Activated CD8-positive, alpha-beta memory T cell treated with anti-CD3 and anti-CD28 coated beads, Interleukin-2, amount 10 ng/mL, durations not matched to agents 7 days and 5 days (primary cell): ENCODE measurements at places on chromosomes 6 and 20. TPM values are rescaled to one million over a fixed set of nuclear protein-coding genes. Genes with fewer than 3 reads are reported as not detected.

- peaks cover 21% of the 10 kb centered on the region for H3K27me3 ChIP-seq
- peaks cover 5% of the 10 kb centered on the region for H3K4me1 ChIP-seq
- no peaks in the 10 kb centered on the region for H3K36me3 ChIP-seq
- H3K27ac ChIP-seq: peak overlapping the region; percentile 13
- peak; percentile 75 for DNase-seq
These were observed 6.8 kb upstream of the ADTRP start for GRCh38 chr6:11785415-11785773.

The ACTL10 gene
- total RNA-seq: 3.9 TPM

- H3K4me3 ChIP-seq: no peak overlapping the region
- no peaks in the 10 kb centered on the region for H3K27me3 ChIP-seq
- DNase-seq: no peak
These were observed 193.0 kb upstream of the ZNF217 start for GRCh38 chr20:53786445-53787267.

- H3K36me3 ChIP-seq: no peaks in the 10 kb centered on the region
- no peak for DNase-seq
- no peaks in the 10 kb centered on the region for H3K4me1 ChIP-seq
- H3K4me3 ChIP-seq: no peak overlapping the region
- H3K27me3 ChIP-seq: peaks cover 5% of the 10 kb centered on the region
These were observed 25.3 kb upstream of the CD93 start for GRCh38 chr20:23111307-23111943.

DNA sequence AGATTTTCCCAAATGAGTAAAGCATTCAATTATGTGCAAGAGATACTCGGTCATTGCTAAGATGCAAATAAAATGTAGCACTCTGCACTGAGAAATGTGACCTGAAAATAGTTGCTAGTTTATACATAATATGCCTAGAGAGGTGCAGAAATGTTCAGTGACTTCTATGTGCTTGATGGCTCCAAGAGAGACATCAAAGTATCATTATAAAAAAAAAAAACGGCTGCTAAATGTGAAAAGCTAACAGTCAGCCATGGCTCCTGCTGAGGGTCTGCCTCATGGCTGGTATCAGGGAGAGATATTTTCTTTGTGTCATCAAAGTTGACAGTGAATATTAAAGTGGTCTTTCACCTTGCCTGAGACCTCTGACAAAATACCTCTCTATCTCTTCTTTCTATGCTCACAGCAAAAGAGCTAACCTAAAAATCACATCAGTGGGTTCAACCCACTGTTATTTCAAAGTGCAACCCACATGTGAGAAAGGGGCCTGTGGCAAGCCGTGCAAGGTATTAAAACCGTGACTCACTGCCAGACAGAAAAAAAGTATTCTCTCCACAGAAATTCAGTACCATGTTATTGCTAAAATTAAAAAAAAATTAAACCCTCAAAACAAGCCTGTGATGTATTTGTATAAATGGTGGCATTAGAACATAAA, 259.0 kb downstream of the HIVEP2 start:
- H3K36me3 ChIP-seq: no peaks in the 10 kb centered on the region
- H3K4me3 ChIP-seq: no peak overlapping the region
- no peaks in the 10 kb centered on the region for H3K27me3 ChIP-seq
- DNase-seq: no peak
- H3K4me1 ChIP-seq: peaks cover under 1% of the 10 kb centered on the region
